ENCODE measurements at places on chromosomes 1 and 21. TPM values are rescaled to one million over a fixed set of nuclear protein-coding genes. Genes with fewer than 3 reads are reported as not detected.

GRCh38 chr21:21385404-21385803 is 387.2 kb downstream of the NCAM2 start:
- DNase-seq = no peak

DNA sequence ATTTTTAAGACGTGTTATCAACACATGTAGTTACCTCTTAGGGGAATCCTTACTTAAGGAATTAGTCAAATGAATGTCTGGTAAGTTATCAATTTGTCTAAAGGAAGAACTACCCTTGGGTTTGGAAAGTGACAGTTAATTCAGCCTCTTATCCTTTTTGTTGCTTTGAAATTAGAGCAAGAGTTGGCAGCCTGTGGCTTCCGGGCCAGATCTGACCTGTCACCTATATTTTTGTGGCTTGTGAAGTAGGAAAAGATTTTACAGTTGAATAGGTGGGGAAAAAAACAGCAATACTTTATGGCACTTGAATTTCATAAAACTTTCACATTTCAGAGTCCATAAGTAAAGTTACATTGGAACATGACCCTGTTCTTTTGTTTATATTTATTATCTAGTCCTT is 5.5 kb downstream of the MRPS6 start:
- DNase-seq = peak; percentile 17

DNA sequence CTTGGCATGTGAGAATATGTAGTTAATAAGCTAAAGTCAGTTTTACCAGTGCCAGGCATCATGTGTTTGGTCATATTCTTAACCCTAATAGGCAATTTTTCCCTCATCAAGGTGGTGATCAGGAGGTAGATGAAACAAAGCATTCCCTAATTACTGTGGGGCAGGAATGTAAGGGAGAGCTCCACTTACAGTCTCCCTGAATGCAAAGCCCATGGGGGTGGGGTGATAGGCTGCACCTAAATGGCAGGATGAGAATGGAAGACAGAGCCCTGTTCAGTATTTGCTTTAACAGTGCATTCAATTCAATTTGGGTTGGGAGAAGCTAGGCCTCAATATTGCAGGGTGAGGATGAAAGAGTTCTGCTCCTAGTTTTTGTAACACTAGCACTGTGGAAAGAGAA is 23.4 kb downstream of the ZNF678 start:
- DNase-seq = no peak

- DNase-seq = no peak
Observed at GRCh38 chr1:156221986-156222692, 9.3 kb downstream of the PMF1 start.

The CHTOP gene
- 78.0 TPM for total RNA-seq

All from cardiac muscle cell (in vitro differentiated cells and primary cell).